ENCODE measurements at places on chromosomes 7 and 10. TPM values are rescaled to one million over a fixed set of nuclear protein-coding genes. Genes with fewer than 3 reads are reported as not detected.

- DNase-seq, result no peak
Observed at GRCh38 chr7:122384528-122384927, 80.0 kb upstream of the FEZF1 start.

The FAM25A gene
- total RNA-seq, result not detected

- peak; percentile 80 for DNase-seq
Observed at GRCh38 chr10:44774676-44775401, 136.3 kb upstream of the TMEM72 start.

- DNase-seq, result no peak
Observed at GRCh38 chr7:12053561-12053960, 157.5 kb upstream of the TMEM106B start.

The PRSS2 gene
- not detected for total RNA-seq

The LARP4B gene
- total RNA-seq, result 24.0 TPM

DNA sequence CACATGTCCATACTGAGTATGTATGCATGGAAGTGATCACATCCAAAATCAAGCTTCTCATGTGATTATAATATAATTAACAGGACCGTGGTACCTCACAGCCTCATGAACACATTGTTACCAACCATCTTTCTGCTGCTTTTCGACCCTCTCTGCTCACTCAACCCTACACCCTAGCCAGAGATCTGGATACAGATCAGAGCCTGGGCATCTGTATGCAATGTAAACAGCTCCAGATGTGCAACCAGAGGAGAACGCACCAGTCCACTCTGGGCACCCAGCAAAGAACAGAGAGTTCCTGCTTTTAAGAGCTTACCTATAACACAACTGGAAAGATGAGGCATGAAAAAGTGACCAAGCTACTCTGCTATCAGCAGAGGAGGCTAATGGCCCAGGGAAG is 145.1 kb downstream of the FGFR2 start:
- no peak for DNase-seq

The TRIM73 gene
- 0.12 TPM for total RNA-seq

- DNase-seq, result peak; percentile 73
Observed at GRCh38 chr7:74153736-74154135, 20.4 kb upstream of the EIF4H start.

The ACHE gene
- total RNA-seq, result not detected

- peak; percentile 55 for DNase-seq
Observed at GRCh38 chr10:114310346-114310745, 71.3 kb downstream of the VWA2 start.

The ACSM6 gene
- total RNA-seq, result not detected

The ASB10 gene
- not detected for total RNA-seq

- peak; percentile 41 for DNase-seq
Observed at GRCh38 chr10:18501198-18501597, 150.2 kb downstream of the NSUN6 start.

The NCF1 gene
- not detected for total RNA-seq

- DNase-seq, result no peak
Observed at GRCh38 chr7:158056761-158057160, 530.9 kb downstream of the PTPRN2 start.

DNA sequence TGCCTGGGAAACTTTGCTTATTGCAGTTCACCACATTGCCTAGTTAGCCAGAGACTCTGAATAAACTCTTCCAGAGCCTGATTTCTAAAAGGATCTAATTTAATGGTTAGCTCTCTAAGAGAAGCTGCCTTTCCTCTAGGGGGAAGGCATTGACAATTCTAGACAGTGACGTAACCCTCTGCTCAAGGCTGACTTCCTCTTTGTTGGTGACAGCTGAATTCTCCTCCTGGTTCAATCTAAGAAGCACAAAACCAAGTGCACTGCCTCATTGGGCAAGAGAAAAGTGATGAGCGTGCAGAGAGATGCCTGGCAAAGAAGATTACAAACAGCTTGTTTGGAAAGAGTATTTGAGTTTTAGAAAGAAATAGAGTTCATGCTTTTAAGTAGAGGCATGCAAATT is 102.7 kb downstream of the MACC1 start:
- DNase-seq, result no peak

- no peak for DNase-seq
Observed at GRCh38 chr7:47394216-47394615, 187.7 kb downstream of the TNS3 start.

The DOCK1 gene
- 22.2 TPM for total RNA-seq

The FEZF1 gene
- not detected for total RNA-seq

- no peak for DNase-seq
Observed at GRCh38 chr10:52128056-52128683, 185.9 kb upstream of the DKK1 start.

DNA sequence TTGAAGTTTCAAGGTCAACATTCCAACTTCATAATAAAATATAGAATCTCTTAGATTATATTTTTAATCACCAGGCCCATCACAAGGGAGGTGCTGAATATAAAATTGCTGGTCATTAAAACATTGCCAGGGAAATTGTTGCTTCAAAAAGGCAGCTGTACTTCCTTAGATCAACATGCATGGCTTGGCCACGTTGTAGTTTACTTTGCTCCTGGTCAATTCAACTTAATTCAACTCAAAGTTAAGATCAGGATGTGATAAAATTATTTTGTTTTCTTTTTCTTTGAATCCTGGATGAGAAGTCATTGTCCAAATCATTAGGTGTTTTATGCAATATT is 317.4 kb downstream of the PAXIP1 start:
- no peak for DNase-seq

The TRIM4 gene
- total RNA-seq, result 17.8 TPM

The TYSND1 gene
- 5.5 TPM for total RNA-seq

- peak; percentile 40 for DNase-seq
Observed at GRCh38 chr10:96720422-96721206, at the start of gene PIK3AP1. Gene PIK3AP1 (minus strand): TSS chr10:96720514. CDS start chr10:96720394, 120 bp downstream.

DNA sequence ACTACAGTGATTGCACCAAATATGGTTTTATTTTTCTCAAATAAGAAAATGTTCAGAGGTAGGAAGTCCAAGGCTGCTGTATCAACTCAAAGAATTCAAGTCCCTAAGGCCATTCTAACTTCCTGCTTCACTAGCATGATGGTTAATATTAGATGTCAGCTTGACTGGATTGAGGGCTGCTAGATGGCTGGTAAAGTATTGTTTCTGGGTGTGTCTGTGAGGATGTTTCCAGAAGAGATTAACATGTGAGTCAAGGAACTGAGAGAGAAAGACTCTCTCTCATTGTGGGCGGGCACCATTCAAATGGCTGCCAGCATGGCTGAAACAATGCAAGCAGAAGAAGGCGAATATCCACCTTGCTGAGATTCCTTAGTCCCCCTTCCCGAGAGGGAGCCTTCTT is 77.4 kb upstream of the NRBF2 start:
- DNase-seq, result no peak

DNA sequence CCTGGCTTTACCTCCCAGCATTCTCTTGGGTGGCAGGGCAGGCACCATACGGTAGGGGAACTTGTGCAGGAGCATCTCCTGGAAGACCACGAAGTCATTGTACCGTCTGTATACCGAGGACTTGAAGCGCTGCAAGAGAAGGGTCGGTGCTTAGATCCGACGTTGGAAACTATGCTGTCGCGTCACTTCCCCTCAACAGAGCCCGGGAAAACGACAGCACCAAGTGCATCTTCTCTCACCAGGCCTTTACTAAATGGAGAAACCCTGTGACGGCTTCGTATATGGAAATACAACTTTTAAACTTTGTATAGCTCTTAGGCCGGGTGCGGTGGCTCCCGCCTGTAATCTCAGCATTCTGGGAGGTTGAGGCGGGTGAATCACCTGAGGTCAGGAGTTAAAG is 33.1 kb downstream of the NUDT1 start:
- DNase-seq, result no peak

The PDE1C gene
- total RNA-seq, result 43.5 TPM

DNA sequence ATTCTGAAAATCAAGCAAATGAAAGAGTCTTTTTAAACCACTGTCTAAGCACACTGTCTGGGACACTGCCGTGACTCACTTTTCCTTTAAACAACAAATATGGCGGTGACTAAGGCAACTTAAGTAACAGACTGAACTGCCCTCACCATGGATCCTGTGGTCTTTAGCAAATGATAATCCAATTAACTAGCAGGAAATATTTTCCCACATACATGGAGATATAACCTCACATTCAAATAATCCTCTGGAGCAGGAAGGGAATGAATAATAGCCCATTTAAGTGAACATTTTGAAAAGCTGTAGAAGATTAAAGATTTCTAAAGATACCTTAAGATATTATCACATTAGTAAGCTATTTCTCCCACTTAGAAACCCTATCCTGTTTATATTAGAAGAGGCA is 40.3 kb upstream of the LRRC17 start:
- DNase-seq, result peak; percentile 99

DNA sequence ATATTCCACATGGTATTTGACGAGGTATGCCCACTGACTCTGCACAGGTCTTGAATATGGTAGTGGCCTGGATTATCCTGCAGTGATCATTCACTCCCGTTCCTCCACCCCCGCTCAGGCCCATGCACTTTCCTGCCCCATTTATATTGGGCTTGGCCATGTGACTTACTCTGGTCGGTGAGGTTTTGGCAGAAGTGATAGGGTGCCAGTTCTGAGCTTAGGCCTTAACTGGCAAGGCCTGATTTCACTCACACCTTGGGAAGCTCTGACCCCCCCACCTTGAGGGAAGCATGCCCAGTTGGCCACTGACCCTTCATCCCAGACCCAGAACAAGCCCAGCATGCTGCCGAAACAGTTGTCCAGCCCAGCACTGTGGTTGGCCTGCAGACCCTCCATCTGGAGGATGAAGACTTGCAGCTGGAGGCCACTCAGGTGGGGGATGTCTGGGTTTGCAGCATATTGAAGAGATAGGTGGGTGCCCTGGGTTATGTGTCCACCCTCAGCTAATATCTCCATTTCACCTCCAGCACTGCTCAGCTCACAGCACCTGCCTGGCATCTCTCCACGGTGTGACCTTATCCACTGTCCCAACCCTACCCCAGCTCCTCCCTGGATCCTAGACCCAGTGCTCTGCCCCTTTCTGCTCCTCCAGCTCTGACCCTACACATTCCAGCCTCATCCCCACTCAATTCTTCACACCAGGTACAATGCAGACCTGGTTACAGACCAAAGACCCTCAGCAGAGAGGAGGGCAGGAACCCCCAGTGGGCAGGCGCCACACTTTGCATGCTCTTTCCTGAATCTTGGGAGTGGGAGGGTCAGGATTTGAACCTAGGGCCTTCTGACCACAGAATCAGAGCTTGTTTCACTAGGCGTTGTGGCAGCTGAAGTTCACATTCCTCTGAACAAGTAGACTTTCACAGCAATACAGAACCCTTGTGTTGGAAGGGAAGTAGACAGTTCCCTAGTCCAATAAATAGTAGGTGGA is 138.1 kb upstream of the CHST15 start:
- no peak for DNase-seq

The AGAP5 gene
- total RNA-seq, result 1.1 TPM

- DNase-seq, result no peak
Observed at GRCh38 chr10:127275272-127275671, 78.9 kb upstream of the INSYN2A start.

The TMEM176A gene
- 0.34 TPM for total RNA-seq

The KEL gene
- total RNA-seq, result not detected

GRCh38 chr7:23285657-23286646 is 13.2 kb upstream of the MALSU1 start:
- no peak for DNase-seq

DNA sequence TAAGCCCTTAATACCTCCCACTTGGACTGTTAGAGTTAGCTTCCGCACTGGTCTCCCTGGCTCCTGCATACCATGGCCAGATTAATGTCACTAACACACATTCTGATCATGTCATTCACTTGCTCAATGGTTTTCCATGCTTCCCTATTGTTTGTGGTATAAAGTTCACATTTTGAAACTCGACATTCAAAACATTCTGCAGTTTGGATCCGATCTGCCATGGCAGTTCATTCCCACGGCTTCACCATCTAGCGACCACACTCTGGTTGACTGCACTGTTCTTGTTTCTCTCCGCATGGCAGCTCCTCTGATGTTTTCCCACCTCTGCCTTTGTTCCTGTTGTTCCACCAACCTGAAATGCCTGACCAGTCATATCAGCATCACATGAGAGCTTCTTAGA is 87.4 kb upstream of the WAC start:
- no peak for DNase-seq

DNA sequence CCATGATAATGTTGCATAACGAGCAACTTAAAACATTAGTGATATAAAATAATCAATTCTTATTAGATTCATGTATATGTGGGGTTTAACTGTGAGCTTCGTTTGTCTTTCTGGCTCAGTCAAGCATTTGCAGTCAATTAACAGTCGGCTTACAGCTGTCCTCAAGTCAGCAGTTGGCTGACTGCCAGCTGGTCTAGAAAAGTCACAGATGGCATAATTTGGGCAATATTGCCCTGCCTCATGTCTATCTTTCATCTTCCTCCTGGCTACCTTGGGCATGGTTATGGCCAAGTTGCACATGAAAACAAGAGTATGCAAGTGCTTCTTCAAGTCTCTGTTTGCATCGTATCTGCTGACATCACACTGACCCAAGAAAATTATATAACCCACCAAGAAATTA is 186.1 kb upstream of the ZWINT start:
- DNase-seq, result no peak

Measured in M059J (cell line).